AG08396 (cell line): ENCODE measurements at places on chromosomes 3 and 15.

DNA sequence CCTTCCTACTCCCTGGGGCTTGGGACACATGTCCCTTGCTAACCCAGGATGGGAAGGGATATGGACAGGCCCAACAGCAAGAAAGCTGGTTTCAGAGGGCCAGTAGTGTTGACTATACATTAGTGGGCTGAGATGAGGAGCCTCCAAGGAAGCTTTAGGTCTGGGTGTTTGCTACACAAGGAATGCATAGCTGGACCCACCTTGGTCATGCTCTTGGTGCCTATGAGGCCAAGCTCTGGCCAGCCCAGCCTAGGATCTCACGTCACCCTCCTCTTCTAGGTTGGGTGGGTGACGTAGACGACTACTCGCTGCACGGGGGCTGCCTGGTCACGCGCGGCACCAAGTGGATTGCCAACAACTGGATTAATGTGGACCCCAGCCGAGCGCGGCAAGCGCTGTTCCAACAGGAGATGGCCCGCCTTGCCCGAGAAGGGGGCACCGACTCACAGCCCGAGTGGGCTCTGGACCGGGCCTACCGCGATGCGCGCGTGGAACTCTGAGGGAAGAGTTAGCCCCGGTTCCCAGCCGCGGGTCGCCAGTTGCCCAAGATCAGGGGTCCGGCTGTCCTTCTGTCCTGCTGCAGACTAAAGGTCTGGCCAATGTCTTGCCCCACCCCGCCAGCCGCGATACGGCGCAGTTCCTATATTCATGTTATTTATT lies 653 bp upstream of the WDR6 start:
- peak; percentile 45 for DNase-seq

GRCh38 chr3:187980861-187981260 lies 173.1 kb upstream of the LPP start:
- DNase-seq = no peak

- no peak for DNase-seq
Observed at GRCh38 chr3:109241459-109242186, 74.7 kb downstream of the DPPA2 start.

- no peak for DNase-seq
Observed at GRCh38 chr15:82751308-82751707, 41.6 kb upstream of the AP3B2 start.

DNA sequence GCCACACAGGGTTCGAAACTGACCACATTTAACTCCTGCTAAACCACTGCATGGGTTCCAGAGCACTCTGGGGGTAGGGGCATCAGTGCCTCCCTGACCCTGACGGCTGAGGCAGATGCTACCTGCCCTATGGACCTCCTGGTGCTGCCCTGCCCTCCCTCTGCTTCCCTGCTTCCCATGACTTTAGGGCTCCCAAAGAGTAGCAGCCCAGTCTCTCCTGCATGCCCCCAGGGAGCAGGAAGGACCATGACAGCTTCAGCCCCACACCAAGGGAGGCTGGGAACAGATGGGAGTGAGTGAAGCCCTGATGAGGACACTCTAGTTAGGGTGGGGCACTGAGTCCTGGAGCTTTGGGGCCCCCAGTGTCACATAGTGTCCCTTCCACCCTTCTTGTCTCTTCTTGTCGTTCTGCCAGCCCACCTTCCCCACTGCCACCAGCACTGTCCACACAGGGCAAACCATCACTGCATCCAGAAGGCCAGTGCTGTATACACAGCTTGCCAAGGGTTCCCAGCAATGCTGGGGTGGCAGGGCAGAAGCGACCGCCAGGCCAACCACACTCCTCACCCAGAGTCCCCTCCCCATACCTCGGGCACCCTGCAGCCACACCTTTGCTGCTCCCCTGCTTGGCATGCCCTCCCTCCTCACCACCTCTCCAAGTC lies 31.0 kb downstream of the SRPRB start:
- no peak for DNase-seq

- no peak for DNase-seq
Observed at GRCh38 chr3:169509359-169509758, 154.2 kb downstream of the MECOM start.

- no peak for DNase-seq
Observed at GRCh38 chr3:54447427-54447826, 325.1 kb downstream of the CACNA2D3 start.

GRCh38 chr15:74725845-74726773 lies 781 bp upstream of the CYP1A1 start:
- peak; percentile 76 for DNase-seq

GRCh38 chr15:51097553-51098330 lies 3.0 kb upstream of the TNFAIP8L3 start:
- DNase-seq = peak; percentile 73

DNA sequence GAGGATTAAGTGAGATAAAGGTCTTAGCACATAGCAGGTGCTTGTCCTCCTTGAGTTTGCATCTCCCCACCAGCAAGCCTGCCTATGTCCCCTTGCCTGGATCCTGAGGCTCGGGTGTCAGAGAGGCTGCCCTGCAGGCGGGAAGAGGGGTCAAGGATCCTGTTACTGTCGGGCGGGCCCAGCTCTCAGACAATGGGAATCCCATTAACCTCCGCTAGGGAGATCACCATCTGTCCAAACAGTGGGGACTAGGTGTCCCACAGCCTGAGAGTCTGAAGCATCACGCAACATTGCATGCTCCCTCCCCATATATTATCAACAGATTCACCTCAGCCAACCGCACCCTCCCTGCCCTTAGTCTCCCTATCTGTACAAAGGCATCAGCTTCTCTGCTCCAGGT lies 151.4 kb downstream of the FBLN2 start:
- DNase-seq = no peak

- no peak for DNase-seq
Observed at GRCh38 chr15:49621887-49622286, 1.0 kb downstream of the DTWD1 start.

- no peak for DNase-seq
Observed at GRCh38 chr3:149280671-149281349, 52.6 kb downstream of the TM4SF18 start.

GRCh38 chr3:74426571-74426970 lies 187.9 kb downstream of the CNTN3 start:
- DNase-seq = no peak

DNA sequence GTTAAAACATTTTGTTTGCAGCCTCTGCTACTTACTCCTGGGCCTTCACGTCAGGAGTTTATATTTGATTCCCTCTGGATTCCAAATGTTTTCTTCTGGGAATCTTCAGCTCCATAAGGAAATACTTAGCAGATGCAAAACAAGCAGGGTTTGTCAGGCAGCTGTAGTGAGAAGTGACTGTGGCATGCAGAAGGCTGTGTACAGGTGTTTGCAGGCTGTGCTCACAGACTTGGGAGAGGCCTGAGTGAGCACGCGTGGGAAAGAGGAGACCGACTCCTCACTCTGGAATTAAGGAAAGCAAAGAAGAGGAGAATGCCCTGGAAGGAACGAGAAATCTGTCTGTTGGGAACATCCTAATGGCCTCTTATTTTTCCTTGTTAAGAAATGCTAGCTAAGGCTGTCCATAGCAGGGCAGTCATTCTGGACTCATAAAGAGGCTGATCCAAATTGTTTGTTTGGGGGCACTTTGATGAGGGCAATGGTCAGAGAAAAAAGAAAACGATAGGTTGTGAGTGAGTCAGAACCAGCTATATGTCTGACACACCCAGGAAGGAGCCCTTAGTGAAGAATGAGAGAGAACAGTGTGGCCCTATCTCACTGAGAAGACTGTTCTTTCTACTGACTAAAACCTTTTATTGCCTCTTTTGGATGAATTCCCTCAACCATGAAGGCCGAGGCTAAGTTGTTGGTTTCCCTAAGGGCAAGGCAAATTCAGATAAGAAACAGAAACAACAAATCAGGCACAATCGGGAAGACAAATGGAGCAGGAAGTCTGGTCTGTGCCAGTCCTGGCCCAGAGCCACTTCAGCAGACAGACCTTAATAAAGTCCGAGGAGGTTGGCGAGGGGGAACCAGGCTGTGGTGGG lies 82.6 kb downstream of the TGFBR2 start:
- DNase-seq = peak; percentile 23

- no peak for DNase-seq
Observed at GRCh38 chr15:86608461-86609205, 529.0 kb downstream of the AGBL1 start.

DNA sequence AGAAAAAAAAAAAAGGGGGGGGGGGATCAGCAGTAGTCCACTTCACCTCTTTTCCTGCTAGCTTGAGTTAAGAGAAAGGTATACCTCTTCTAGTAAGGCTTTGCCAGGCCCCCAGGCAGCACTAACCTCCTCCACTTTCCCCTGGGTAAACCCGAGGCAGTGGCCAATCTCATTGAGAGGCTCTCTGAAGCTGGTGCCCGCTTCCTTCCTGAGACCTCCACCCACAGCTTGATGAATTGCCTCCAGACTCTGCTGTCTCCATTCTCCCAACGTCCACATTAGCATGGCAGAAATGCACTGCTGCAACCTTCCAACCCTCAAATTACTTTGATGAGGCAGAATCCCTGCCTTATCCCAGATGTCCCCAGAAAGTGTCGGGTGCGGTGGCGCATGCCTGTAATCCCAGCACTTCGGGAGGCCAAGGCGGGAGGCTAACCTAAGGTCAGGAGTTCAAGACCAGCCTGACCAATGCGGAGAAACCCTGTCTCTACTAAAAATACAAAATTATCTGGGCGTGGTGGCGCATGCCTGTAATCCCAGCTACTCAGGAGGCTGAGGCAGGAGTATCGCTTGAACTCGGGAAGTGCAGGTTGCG lies 15.3 kb downstream of the RLBP1 start:
- DNase-seq = no peak

DNA sequence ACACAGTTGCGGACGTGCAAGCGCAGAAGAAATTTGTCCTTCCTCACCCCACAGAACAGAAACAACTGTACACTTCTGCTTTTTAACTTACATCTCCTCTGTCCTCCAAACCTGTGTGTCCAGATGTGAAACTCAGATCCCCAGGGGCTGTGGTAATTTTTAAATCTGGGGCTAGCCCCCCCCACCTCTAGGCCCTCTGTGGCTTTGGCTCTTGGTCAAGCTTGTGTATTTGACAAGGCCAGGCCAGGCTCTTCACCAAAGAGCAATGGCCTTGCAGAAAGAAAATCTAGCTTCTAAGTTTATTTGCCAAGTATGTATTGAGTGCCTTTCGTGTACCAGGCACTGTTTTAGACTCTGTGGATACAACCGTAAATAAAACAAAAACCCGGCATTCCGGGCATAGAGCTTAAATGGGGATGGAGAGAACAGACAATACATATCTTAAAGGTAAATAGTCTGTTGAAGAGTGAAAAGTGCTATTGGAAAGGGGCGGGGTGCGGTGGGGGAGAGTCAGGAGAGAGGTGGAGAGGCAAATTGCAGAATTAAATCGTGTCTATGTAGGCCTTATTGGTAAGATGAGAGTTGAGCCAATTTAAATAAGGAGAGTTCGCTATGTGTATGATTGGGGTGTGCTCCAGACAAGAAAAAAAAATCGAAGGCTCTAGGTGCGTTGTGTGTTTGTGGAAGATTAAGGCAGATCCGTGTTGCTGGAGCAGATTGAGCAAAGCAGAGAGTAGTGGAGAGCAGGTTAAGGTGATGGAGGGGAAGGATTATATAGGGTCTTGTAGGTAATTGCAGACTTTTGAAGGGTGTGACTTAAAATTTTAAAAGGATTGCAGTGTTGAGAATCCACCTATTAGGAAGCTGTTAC lies 781 bp upstream of the DPH6 start:
- no peak for DNase-seq

DNA sequence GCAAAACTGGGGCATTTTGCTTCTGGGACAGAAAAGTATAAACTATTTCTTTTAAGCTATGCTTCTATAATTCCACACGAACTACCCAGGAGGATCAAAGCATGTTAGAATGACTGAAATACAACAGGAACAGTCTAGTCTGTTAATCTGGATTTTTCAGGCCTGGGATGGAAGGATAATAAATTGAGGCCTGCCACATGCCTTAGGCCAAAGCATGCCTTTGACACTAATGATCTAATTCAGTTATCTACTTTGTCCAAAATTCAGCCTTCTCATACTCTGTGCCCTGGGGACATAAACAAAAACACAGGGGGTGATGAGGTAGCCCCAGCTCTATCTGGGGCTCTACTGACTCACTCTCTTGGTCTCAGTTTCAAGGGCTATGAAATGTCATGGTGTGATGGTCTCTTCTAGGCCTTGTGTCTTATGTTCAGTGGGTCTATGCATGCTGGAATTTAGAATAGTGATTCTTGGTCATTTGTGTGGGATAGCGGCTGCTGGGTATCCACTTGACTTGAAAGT lies 32.5 kb downstream of the GAP43 start:
- DNase-seq = no peak
